ENCODE measurements at places on chromosomes 4 and X.

- DNase-seq = no peak
Observed at GRCh38 chr4:182835006-182835740, 82.0 kb downstream of the DCTD start.

GRCh38 chr4:8913121-8913857 lies 41.6 kb upstream of the HMX1 start:
- no peak for DNase-seq

GRCh38 chr4:169437299-169438047 lies 166.7 kb upstream of the SH3RF1 start:
- DNase-seq = no peak

DNA sequence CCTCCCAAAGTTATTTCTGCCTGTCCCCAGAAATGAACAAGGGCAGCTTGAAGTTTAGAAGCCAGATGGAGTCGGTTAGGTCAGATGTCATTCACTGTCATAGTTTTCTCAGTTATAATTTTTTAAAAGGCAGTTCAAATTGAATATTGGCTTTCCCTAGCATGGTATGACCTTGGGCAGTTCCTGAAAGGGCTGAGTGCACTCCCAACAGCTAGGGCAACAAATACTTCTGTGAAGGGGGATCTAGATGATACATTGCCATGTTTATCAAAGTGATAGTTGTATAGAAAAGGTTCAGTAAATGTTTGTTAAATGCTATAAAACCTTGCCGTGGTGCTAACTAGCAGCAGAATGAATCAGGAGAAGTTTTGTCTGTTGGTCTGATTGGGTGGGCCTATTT lies 938.1 kb upstream of the GRIA3 start:
- DNase-seq = no peak

- DNase-seq = no peak
Observed at GRCh38 chrX:150729956-150730355, 36.8 kb downstream of the MTMR1 start.

DNA sequence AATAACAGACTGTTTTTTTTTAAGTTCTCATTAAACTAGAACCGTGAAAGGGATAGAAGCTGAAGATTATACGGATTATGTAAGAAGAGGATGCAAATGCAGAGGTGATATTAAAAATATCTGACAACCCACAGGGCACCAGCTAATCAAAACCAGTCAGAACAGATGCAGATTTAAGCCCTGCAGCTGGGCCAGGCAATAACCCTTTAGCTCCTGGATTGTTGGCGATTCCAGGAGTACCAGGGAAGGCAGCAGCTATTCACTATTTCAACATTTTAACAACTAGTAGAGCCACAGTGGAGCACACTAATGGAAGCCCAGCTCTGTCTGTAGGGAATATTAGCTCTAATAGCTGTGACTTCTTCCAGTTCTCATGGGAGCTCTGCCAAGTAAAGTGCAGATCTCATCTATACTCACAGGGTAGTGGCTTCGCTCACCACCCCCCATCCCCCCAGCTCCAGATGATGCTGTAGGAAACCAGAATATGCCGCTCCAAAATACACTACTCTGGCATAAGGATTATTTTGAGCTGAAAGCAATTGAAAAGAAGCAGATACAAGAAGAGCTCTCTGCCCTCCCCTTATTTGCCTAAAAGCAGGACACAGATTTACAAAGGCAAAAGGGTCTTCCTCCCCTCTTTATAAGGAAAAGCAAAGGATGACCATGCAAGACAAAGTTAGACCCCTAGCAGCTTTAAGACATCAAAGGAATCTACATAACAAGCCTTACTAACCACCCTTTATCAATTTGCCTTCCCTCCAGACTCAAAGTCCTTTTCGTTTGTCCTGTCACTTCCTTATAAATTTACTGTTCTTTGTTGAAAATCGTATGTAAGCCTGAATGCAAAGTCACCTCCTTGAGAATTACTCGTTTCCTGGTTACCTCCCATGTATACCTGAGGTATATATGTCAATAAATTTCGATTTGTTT lies 13.7 kb downstream of the SCD5 start:
- no peak for DNase-seq

GRCh38 chrX:47862680-47863079 lies 26.0 kb downstream of the ZNF81 start:
- DNase-seq = no peak

- no peak for DNase-seq
Observed at GRCh38 chrX:33909836-33910235, 222.3 kb downstream of the FAM47A start.

GRCh38 chr4:182264139-182264752 lies 21.0 kb downstream of the TENM3 start:
- no peak for DNase-seq

- DNase-seq = no peak
Observed at GRCh38 chrX:41722816-41723618, 964 bp upstream of the GPR82 start.
